Gastroesophageal sphincter (tissue), 4 donors: ENCODE measurements at places on chromosomes 2 and 18.

- no peaks in the 10 kb centered on the region for H3K27me3 ChIP-seq
- no peak overlapping the region for H3K4me3 ChIP-seq
- no peak overlapping the region for H3K27ac ChIP-seq
- no peak for ATAC-seq
- no peaks in the 10 kb centered on the region for H3K36me3 ChIP-seq
Measured at GRCh38 chr2:43718530-43719124, 42.4 kb upstream of the C1GALT1C1L start.

DNA sequence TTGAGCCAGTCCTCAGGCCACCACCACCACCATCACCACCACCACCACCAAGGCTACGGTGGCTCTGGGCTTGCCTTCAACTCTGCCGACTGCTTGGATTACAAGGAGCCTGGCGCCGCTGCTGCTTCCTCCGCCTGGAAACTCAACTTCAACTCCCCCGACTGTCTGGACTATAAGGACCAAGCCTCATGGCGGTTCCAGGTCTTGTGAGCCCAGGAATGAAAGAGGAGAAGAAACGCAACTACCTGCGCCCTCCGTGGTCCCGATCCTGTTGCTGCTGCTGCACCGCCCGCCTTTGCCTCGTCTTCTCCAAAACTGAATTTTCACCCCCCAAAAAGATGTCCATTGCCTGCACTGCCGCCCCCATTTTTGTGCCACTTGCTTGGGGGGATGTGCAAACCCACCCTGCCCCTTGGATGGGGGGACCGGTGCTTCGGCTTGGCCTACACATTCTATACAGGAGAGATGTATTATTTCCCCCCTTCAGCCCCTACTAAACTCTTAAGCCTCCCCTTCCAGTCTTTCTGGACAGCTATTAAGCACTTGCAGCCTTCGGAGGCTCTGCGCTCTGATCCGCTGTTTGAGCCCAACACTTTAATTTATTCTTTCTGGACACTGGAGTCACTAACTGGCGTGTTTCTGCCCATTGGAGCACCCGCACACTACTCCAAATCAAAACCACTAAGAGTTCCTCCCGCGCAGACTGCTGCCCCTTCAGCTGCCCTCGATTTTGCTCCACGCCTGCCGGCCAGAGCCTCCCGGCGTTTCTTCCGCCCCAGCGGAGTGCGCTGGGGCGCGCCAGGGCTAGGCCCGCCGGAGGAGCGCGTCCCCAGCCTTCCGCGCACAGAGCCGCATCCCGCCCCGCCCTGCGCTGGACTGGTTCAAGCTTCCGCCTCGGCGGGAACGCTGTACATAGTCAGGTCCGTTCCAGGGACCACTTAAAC is 5.7 kb downstream of the OTX1 start:
- peaks cover 100% of the 10 kb centered on the region for H3K27me3 ChIP-seq
- H3K4me1 ChIP-seq: peaks cover 2% of the 10 kb centered on the region
- H3K36me3 ChIP-seq: no peaks in the 10 kb centered on the region
- no peak for ATAC-seq
- H3K27ac ChIP-seq: no peak overlapping the region

GRCh38 chr2:68412127-68412819 is 47.2 kb downstream of the PLEK start:
- H3K36me3 ChIP-seq: no peaks in the 10 kb centered on the region
- H3K27me3 ChIP-seq: no peaks in the 10 kb centered on the region
- no peaks in the 10 kb centered on the region for H3K4me1 ChIP-seq
- H3K4me3 ChIP-seq: no peak overlapping the region
- no peak overlapping the region for H3K27ac ChIP-seq
- no peak for ATAC-seq

DNA sequence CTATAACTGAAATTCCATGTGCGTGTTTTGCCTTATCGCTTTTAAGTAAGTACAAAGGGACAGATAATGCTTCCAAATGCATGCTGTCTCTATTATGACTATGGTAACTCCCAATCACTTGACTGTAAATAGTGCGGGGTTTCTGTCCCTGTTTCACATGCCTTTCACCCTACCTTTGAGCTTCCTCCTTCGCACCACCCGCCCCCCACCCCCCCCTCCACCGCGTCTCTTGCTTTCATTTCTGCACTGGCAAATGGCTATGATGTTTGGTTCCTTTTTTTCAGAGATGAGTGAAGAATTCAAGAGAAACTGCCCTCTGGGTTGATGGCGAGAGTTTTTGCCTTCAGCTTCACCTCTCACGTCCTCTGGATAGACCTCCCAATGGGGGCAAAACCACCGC is 25.0 kb upstream of the SPP2 start:
- H3K36me3 ChIP-seq: no peaks in the 10 kb centered on the region
- no peak overlapping the region for H3K27ac ChIP-seq
- ATAC-seq: no peak
- H3K4me1 ChIP-seq: no peaks in the 10 kb centered on the region
- no peak overlapping the region for H3K4me3 ChIP-seq
- H3K27me3 ChIP-seq: peaks cover 28% of the 10 kb centered on the region

DNA sequence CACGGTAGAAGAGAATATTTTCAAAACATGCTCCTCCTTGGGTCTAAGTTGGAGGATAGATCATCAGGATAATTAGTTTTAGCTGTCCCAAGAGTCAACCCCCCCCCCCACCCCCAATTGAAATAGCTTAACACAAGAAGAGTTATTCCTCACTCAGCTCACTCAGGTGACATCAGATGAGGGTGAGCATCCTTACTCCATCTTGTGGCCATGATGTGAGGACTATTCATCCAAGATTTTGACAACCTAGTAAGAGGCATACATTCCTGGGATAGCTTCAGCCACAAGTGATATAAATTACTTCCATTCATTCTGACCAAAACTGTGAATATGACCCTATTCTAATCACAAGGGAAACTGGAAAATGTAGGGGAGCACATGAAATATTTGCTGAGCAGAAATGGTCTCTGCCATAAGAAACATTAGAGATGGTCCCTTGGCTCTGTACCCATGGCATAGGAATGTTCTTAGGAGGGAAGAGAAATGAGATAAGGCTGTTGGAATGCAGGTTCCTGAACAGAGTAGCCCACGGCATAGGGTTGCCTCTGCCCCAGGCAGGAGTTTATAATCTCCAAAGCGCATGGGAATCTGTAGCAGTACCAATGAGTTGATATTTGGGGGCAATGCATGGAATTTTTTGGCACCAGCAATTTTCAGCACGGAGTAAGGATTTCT is 257.2 kb downstream of the CYRIA start:
- no peaks in the 10 kb centered on the region for H3K4me1 ChIP-seq
- no peak overlapping the region for H3K27ac ChIP-seq
- H3K27me3 ChIP-seq: no peaks in the 10 kb centered on the region
- ATAC-seq: no peak
- H3K36me3 ChIP-seq: no peaks in the 10 kb centered on the region

- no peak overlapping the region for H3K4me3 ChIP-seq
- ATAC-seq: no peak
- H3K27me3 ChIP-seq: peaks cover 11% of the 10 kb centered on the region
- H3K27ac ChIP-seq: no peak overlapping the region
Measured at GRCh38 chr2:211085056-211085680, 528.8 kb downstream of the CPS1 start.

DNA sequence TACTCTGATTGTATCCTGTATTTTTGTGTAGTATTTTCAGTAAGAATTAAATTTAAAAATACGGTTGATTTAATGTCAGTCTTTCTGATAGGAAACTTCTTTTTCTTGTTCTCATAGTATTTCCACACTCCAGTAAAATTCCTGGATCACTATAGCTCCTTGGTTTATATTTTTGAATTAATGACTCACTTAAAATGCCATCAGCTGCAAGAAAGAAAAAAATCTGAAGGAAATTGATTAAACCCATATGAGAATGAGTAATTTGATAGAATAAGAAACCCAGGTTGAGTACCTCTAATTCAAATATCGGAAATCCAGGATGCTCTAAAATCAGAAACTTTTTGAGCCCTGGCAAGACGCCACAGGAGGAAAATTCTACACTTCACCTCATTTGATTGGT is 186.8 kb upstream of the RND3 start:
- no peaks in the 10 kb centered on the region for H3K27me3 ChIP-seq
- no peaks in the 10 kb centered on the region for H3K36me3 ChIP-seq
- no peak for ATAC-seq
- no peak overlapping the region for H3K4me3 ChIP-seq
- H3K27ac ChIP-seq: no peak overlapping the region

- H3K4me3 ChIP-seq: no peak overlapping the region
- peaks cover 72% of the 10 kb centered on the region for H3K27me3 ChIP-seq
- no peaks in the 10 kb centered on the region for H3K4me1 ChIP-seq
- no peak overlapping the region for H3K27ac ChIP-seq
- H3K36me3 ChIP-seq: no peaks in the 10 kb centered on the region
Measured at GRCh38 chr2:11071211-11071610, 84.1 kb upstream of the SLC66A3 start.

GRCh38 chr18:59892123-59892522 is 7.7 kb upstream of the PMAIP1 start:
- no peak overlapping the region for H3K4me3 ChIP-seq
- H3K27ac ChIP-seq: no peak overlapping the region
- H3K4me1 ChIP-seq: no peaks in the 10 kb centered on the region
- H3K36me3 ChIP-seq: no peaks in the 10 kb centered on the region
- no peaks in the 10 kb centered on the region for H3K27me3 ChIP-seq
